ENCODE measurements at places on chromosomes 3 and 15.
A peak's percentile ranks its signal among the peaks of the same experiment; 100 is the strongest.

GRCh38 chr3:64417816-64418215 lies 192.6 kb upstream of the PRICKLE2 start:
- no peak for DNase-seq

GRCh38 chr15:48242015-48242414 lies 35.9 kb downstream of the SLC12A1 start:
- no peak for DNase-seq

GRCh38 chr3:107975529-107976201 lies 115.2 kb downstream of the CD47 start:
- DNase-seq: no peak

GRCh38 chr3:171666516-171666915 lies 143.8 kb downstream of the PLD1 start:
- DNase-seq: no peak

DNA sequence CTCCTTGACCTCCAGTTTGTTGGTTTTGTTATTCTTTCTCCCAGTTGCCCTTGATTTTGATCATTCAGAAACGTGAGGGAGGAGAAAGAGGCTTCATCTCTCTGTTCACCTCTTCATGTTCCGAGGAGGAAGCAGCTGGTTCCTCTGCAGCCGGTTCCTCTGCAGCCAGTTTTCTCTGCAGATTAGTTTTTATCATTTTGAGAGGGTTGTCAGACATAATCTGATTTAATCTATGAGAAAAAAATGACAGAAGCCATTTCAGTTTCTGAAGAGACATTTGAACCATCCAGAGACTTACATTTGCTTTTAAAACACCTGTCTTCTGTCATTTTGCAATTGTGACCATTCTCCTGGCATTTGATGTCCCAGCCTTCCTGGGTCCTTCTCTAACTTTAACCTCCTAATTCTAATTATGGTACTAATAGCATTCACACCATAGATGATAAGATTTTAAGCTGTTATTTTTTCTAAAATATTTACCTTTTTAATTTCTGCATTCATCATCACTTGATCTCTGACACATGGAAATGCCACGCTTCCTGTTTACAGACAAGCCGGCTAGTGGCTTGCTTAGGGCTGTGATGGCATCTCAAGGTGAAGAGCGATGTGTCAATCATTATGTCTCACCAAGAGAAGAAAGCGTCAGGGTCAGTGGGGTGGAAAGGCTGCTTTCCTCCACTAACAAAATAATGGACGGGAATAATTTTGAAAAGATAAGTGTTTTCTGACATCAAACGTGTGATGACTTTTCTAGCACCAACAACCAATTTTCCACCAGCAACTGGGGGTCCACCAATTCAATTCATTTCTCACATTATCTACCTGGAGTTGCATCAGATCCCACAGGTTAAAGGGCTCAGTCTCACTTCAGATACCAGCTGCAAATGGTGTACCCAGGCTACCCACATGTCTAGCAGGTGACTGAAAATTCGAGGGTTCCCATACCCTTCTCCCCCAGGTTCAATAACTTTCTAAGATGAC lies 76.4 kb downstream of the CHRNA7 start:
- DNase-seq: no peak

DNA sequence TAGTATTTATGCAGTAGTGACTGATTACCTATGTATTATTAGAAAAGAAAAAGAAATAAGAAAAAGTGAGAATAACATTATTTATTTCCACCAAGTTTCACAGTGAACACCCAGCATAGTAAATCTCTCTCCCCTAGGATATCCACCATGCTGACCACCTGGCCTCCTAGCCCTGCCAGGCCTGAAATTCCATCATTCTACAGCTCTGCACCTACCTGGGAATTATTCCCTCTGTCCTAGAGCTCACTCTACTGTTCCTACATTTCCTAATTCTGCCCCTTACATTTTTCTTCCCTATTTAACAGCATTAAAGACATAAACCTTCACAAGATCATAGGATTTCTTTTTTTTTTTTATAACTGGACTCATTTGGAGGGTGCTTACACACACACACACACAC lies 525.3 kb upstream of the PPP2R3A start:
- DNase-seq: no peak

DNA sequence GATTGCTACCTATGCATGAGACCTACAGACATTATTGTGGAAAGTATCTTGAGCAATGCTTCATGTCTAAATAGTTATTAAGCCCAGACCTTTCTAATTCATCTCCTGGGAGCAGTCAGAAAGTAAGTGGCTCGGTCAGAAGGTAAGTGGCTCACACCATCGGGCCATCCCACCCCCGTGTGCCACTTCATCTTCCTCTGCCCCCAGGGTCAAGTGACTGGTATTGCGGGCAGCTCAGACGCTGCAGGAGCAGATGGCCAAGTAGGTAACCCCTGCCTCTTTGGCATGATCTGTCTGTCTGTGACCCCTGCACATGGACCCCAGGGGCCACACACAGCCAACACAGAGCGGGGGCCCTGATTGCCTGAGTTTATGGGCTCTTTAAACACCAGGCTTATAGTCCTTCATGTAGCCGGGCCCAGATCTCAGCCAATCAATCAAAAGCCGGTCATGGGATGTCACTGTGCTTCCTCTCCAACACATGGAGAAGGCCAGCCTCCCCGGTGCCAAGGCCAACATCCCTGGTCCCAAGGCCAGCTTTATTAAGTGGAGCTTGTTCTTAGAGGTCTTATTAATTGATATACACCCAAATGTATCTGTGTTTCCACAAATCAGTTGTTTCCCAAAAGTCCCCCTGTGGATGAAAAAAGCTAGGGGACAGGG lies 42.9 kb downstream of the LARP6 start:
- no peak for DNase-seq

DNA sequence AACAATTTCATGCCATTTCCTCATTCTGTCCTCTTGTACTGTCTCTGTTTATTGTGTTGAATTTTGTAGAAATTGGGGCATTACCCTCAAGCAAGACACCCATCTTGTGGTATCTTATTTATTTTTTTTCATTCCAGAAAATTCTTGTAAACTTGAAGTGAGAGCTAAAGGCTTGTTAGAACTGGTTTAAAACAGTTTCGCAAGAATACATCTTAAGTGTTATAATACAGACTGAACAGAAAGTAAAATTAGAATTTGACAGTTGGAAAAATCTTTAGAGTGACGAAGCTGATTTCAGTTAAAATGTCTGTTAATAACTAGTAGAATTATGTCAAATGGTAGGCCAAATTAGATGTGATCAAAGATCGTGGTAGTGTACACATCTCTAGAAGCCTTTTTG lies 26.9 kb downstream of the RNF13 start:
- no peak for DNase-seq

GRCh38 chr15:40471808-40472150 lies 995 bp downstream of the CHST14 start:
- DNase-seq: no peak

DNA sequence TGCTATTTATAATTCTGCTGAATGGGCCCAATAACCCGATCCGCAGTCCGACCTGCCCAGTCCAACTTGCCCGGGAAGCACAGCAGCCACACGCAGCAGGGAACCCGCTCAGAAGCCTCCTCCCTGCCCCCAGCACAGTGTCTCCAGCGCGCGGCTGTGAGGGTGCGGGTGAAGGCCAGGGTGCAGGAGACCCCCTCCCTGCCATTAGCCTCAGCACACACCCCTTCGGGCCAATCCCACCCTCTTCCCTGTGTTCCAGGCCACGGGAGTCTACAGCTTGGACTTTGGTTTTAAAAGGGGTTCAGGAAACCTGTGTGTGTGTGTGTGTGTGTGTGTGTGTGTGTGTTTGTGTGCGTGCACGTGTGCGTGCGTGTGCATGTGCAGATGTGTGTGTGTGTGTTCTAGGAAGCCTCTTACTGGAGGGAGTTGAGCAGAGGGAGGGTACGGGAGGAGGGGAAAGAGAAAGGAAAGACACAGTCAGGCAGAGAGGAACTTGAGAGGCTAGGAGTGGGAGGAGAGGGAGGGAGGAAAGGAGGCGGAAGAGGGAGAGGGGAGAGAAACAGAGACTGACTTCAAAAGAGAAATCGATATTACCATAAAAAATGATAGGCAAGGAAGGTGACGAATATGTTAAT lies 34.2 kb downstream of the ATP2B2 start:
- no peak for DNase-seq

DNA sequence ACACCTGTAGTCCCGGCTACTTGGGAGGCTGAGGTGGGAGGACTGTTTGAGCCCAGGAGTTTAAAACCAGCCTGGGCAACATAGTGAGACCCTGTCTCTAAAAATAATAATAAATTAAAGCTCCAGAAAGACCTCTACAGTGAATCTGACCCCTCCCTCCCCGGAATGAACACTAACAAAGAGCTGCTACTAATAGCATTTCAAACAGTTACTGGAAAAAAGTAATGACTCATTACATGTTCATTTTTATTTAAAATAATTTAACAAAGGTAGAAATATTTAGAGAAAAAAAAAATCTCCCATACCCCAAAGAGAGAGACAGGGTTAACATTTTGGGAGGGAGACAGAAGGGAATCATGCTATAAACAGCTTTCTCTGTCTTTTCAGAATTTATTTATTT lies 2.2 kb upstream of the UBA3 start:
- no peak for DNase-seq

- no peak for DNase-seq
These were observed 64.8 kb downstream of the RASGRF1 start for GRCh38 chr15:79025802-79026201.

DNA sequence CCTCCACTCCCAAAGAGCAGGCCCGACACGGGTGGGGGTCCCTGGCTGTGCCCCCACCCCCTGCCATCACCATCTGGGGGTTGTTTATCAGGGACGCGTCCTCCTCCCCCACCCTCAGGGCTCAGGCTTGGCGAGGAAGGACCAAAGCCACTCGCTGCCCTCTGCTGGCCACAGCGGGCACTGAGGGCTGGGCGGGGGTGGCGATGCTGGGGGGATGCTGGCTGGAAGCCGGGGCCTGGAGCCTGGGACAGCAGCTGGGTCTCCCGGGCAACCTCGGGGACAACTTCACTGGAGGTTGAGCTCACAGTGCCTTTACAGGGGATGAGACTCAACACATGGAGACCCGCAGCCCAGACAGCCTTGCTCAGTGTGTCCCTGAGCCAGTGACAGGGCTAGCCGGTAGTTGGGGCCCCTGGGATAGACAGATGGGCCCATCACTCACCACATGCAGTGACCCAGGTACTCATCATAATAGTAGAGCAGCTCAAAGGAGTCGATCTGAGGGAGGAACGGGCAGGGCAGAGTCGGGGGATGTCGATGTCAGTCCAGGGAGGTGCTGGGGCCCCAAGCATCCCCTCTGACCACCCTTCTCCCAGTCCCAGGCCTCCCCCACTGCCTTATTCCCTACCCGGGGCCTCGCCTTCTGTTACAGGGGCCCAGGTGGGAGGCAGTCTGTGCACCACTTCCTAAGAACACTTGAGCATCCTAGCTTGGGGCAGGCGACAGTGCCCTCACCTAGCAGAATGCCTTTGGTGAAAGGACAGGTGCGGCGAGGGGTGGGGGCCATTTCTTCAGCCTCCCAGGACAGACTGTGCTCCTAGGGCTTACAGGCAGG lies 5.9 kb upstream of the CALML4 start:
- peak; percentile 36 for DNase-seq

- no peak for DNase-seq
These were observed 2.5 kb upstream of the FEZF2 start for GRCh38 chr3:62375655-62376453.

- no peak for DNase-seq
These were observed 10.7 kb downstream of the LRTM1 start for GRCh38 chr3:54917174-54917573.

DNA sequence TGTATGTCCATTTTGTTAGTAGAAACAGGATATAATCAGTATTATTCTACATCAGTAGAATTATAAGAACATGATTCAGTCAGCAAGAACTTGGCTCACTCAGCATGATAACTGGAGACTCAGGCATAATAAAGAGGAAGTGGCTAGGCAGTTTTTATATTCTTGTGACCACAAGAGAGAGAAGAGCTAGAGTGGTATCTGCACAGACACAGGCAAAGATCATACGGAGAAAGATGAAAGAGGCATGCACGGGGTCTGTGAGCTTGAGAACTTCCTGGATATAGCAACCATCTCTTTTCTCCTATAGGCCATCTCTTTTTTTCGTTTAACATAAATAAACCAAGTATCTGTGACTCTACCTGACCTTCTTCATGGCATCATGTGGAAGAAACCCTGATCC lies 46.8 kb downstream of the MYO5A start:
- DNase-seq: no peak

- DNase-seq: no peak
These were observed 25.9 kb downstream of the CSTA start for GRCh38 chr3:122350814-122351418.

- DNase-seq: no peak
These were observed 14.4 kb upstream of the STARD5 start for GRCh38 chr15:81338170-81339007.

- DNase-seq: no peak
These were observed 114.1 kb upstream of the FRMD4B start for GRCh38 chr3:69499899-69500421.

- DNase-seq: no peak
These were observed 4.3 kb downstream of the GNAT1 start for GRCh38 chr3:50195501-50196252.

- DNase-seq: no peak
These were observed 37.5 kb downstream of the CHAC1 start for GRCh38 chr15:40990789-40991188.

DNA sequence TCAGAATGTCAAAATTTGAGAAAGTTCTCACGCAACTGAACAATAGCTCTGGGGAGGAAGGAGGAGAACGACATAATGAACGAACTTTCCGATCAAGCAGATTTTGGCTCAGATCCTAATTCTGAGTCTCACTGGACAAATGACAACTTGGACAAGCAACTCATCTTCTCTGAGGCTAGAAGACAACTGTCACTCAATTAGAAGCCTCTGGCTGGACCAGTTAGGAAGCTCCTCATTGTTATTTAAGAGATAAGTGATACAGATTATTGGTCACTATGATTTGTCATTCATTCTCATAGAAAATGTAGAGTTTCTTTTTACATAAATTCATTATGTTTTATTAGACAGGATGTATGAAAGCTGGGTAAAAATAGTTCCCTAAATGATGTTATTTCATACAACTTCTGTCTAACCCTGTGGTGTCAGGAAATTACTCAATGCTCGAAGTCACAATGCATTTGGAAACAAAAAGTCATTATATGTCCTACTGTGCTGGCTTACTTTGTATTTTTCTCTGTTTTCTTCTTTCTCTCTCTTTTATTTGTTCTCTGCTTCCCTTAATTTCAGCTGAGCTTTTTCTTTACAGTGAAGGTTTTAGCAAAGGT lies 11.0 kb upstream of the C3orf49 start:
- no peak for DNase-seq

- no peak for DNase-seq
These were observed 155.0 kb upstream of the GPR149 start for GRCh38 chr3:154584974-154585373.

DNA sequence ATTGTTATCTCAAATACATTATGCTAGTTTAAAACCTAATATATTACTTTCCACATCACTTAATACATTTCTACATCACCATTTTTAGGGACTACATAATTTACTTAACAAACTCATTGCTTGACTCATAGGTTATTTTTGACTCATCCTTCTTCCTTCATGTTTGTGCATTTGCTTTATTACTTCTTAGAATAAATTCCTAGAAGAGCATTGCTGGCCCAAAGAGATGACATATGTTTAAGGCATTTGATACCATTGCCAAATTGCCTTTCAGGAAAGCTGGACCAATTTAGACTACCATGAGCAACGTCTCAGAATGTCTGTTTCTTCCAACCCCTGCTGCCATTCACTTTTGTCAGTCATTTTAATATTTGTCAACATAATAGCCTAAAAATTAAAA lies 905.8 kb downstream of the IGSF11 start:
- DNase-seq: no peak

All from stimulated activated CD8-positive, alpha-beta memory T cell treated with anti-CD3 and anti-CD28 coated beads, Interleukin-7, amount 100 ng/mL, for 1 hour (primary cell).